ENCODE measurements at places on chromosomes 3 and 15. TPM values are rescaled to one million over a fixed set of nuclear protein-coding genes. Genes with fewer than 3 reads are reported as not detected.

Gene TMEM45A
- polyA plus RNA-seq, result 3.8 TPM

Gene CDHR4
- polyA plus RNA-seq, result 0.01 TPM

Gene ITIH1
- not detected for polyA plus RNA-seq

Gene LYZL4
- polyA plus RNA-seq, result not detected

DNA sequence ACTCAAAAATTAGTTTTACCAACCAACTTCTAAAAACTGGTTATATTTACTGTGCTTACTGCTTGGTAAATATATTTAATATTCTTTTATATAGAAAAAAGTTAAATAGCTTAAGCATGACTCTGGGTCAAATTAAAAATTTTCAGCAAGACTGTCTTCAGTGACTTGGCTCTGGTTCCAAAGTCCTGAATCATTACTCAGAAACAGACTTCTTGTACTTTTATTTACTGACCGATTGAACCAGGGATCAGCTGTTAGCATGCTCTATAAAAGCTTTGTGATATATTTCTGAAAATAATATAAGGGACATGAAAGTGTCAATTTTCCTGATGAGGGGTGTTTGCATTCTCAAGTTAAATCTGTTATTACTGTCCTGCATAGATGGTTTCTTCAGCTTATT, 164.3 kb downstream of the MCTP2 start:
- H3K27ac ChIP-seq, result no peak overlapping the region
- H3K36me3 ChIP-seq, result no peaks in the 10 kb centered on the region
- DNase-seq, result no peak
- no peaks in the 10 kb centered on the region for H3K27me3 ChIP-seq
- no peak overlapping the region for H3K4me3 ChIP-seq

DNA sequence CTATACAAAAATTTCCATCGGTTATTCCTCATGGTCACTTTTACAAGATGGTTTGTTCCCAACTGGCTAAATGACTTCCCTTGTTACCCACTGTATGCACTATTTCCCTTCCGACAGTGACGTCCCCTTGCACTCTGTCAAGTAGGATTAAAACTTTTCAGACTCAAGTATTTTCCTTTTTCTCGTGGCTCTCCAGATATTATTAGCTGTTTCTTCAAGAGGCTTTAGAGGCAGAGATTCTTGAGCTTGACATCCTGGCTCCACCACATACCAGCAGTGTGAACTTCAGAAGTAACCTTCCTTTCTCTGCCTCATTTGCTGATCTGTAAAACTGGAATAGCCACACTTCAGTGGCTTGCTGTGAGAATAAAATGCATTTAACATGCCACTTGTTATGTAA, 14.0 kb downstream of the CSNK1G1 start:
- H3K4me1 ChIP-seq, result peaks cover 5% of the 10 kb centered on the region
- H3K27me3 ChIP-seq, result no peaks in the 10 kb centered on the region
- no peak overlapping the region for H3K27ac ChIP-seq
- H3K4me3 ChIP-seq, result no peak overlapping the region
- H3K36me3 ChIP-seq, result peaks cover 23% of the 10 kb centered on the region

DNA sequence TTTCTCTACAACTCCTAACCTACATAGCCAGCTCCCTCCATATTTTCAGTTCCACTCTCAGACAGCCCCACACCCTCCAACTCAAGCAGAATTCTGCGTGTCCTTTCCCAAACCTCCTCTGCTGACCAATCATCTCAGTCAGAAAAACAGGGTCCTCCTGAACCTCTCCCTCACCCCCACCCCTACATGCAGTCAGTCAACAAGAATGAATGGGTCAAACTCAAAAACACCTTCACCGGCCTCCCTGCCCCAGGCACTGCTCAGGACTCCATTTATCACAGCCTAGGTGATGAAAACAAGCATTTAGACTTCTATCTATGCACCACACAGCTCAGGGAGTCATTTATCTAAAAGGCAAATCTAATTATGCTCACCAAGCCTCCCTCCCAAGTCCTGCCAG, 32.4 kb downstream of the MYL3 start:
- no peak overlapping the region for H3K4me3 ChIP-seq
- no peak overlapping the region for H3K27ac ChIP-seq
- H3K36me3 ChIP-seq, result no peaks in the 10 kb centered on the region

- H3K27ac ChIP-seq, result no peak overlapping the region
- H3K4me1 ChIP-seq, result no peaks in the 10 kb centered on the region
- H3K27me3 ChIP-seq, result peaks cover 2% of the 10 kb centered on the region
- no peak for DNase-seq
- no peaks in the 10 kb centered on the region for H3K36me3 ChIP-seq
Measured at GRCh38 chr3:190401963-190402362, 14.0 kb downstream of the CLDN16 start.

DNA sequence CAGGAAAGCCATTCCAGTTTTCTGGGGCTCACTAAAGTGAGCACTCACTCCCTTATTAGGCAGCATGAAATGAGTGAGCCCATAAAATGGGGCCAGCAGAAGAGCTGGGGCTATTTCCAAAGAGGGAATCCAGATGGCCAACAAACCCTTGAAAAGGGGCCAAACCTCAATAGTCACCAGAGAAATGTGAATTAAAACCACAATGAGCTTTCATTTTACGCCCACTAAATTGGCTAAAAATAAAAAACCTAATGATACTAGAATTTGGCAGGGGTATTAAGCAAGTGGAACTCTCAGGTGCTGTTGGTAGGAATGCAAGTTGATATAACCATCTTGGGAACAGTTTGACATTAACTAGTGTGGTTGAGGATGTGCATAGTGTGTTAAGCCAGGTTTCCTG, 42.1 kb upstream of the RAF1 start:
- H3K4me1 ChIP-seq, result peaks cover 21% of the 10 kb centered on the region
- H3K27me3 ChIP-seq, result no peaks in the 10 kb centered on the region
- H3K27ac ChIP-seq, result no peak overlapping the region
- no peaks in the 10 kb centered on the region for H3K36me3 ChIP-seq
- no peak for DNase-seq
- H3K4me3 ChIP-seq, result no peak overlapping the region

- H3K4me3 ChIP-seq, result no peak overlapping the region
- no peaks in the 10 kb centered on the region for H3K36me3 ChIP-seq
- no peak for DNase-seq
- H3K27me3 ChIP-seq, result no peaks in the 10 kb centered on the region
Measured at GRCh38 chr15:46815240-46815639, 902.1 kb upstream of the SEMA6D start.

DNA sequence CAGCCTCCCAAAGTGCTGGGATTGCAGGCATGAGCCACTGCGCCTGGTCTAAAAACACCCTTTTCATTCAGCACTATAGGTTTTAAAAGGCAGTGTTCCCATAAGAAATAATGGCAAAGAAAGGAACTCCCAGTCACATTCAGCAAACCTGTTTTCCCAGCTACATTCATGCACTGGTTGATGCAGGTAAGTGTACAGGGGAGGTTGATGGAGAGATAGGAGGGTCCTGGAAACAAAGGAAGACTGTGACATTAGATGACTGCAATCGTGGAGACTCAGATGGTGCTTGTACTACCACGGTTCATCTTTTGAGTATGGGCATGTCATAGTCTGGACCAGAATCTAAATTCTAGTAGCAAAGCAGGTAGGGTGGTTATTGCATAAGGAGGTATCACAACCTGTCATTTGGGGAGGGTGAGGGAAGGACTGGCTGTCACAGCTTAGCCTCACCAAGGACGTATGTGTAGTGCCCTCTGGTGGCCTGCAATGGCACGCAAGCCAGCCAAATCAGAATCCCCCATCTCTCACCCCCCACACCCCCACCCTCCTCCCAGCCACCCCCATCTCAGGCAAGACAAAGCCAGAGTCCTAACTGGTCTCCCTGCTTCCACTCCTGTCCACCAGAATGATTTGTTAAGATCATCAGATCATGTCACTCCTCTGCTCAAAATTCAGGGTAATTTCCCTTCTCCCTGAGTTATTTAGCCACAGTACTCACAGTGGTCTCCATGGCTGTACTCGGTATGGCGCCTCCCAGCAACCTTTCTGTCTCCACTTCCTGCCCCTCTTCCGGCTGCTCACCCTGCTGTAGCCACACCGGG, 28.8 kb upstream of the UBL7 start:
- no peaks in the 10 kb centered on the region for H3K27me3 ChIP-seq
- H3K4me1 ChIP-seq, result no peaks in the 10 kb centered on the region
- no peak overlapping the region for H3K27ac ChIP-seq
- peak; percentile 29 for DNase-seq
- H3K36me3 ChIP-seq, result no peaks in the 10 kb centered on the region

Gene GABRB3
- polyA plus RNA-seq, result 0.44 TPM

DNA sequence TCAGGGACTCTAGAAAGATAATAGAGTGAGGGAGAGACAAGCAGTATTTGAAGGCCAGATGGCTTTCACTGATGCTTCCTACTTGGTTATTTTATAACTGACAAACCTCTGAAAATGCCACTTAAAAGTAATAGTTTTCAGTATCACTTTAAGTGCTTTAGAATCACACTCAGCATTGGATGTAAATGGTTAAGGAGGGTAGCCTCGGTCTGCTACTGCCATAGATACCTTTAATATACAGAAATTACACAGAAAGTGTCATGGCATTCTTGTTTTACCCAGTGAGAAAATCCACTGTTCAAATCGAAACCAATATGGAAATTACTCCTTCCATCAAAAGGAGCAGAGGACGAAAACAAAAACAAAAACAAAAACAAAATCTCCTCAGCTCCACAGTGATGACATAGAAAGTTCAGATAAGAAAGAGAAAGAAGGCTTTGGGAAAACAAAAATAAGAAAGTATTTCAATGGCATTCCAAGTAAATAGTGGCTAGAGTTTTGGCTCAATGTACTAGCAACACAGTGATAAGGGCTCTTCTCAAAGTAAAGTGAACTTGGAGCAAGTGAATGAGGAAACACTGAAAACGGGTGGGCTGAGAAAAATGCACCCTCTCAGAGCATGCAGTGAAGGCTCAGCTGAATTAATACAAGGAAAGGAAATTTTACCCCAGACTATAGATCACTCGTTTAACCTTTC, 43.2 kb upstream of the CD47 start:
- no peak overlapping the region for H3K4me3 ChIP-seq
- no peaks in the 10 kb centered on the region for H3K36me3 ChIP-seq

GRCh38 chr15:73108676-73109075, 56.4 kb downstream of the NEO1 start:
- H3K4me3 ChIP-seq, result no peak overlapping the region
- H3K27ac ChIP-seq, result no peak overlapping the region
- DNase-seq, result no peak
- H3K27me3 ChIP-seq, result no peaks in the 10 kb centered on the region
- no peaks in the 10 kb centered on the region for H3K4me1 ChIP-seq
- H3K36me3 ChIP-seq, result no peaks in the 10 kb centered on the region

DNA sequence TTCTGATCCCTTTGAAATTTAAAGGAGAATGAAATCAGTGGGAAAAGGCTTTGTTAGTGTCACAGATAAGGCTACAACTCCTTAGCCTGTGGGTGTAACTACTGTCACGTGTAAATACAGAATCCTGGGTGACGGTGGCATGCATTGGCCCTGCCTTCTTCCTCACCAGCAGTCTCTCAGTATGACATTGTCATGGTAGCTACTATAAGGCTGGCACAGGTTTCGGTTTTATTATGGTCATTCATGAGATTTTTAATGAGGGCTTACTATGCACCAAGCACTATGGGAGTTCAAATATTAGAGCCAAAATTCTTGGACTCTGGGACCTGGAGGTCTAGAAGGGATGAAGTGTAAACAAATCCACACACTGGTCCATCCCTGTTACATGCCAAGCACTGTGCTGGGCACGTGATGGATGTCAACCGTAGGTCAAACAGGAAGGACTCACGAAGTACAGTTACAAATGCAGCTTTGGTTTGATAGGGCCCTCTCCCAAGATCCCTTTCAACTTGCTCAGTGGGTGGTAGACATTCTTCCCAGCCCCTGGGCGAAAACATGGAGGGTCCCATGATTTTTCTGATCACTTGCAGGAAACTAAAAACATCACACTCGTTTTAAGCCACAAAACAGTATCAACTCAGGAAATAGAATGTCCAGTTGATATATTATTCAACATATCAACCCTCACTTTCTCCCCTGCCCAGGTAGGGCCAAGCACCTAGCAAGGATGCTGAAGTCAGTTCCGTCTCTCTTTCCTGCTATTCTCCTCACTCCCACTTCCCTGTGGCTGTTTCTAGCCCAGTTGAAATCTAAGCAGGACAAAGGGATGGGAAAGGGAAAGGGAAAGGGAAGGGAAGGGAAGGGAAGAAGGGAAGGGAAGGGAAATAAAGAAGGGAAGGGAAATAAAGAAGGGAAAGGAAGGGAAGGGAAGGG, 25.3 kb downstream of the BFSP2 start:
- no peak overlapping the region for H3K27ac ChIP-seq
- H3K36me3 ChIP-seq, result no peaks in the 10 kb centered on the region
- no peak for DNase-seq
- no peaks in the 10 kb centered on the region for H3K27me3 ChIP-seq
- peaks cover 5% of the 10 kb centered on the region for H3K4me1 ChIP-seq
- no peak overlapping the region for H3K4me3 ChIP-seq

Gene C3orf20
- polyA plus RNA-seq, result not detected
